ENCODE measurements at places on chromosomes 6 and 20.

DNA sequence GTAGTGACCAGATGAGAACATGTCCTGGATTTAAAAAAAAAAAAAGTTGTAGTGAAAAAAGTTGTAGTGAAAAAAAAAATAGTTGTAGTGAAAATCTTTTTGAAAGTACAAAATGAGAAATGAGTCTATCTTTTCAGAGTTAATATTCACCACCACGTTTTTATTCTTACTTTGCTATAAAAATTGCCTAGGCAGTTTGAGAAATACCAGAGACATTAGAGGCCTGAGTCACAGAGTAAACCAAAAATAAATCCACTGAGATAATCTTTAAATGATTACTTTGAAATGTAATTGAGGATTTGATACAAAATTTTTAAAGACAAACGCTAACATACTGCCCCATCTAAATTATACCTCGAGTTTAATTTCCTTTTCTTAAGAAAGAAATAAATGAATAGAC lies 101.2 kb upstream of the TIAM2 start:
- DNase-seq, result no peak

- no peak for DNase-seq
Observed at GRCh38 chr6:17851720-17852161, 135.7 kb downstream of the KIF13A start.

- no peak for DNase-seq
Observed at GRCh38 chr6:13624871-13625288, 9.7 kb downstream of the NOL7 start.

DNA sequence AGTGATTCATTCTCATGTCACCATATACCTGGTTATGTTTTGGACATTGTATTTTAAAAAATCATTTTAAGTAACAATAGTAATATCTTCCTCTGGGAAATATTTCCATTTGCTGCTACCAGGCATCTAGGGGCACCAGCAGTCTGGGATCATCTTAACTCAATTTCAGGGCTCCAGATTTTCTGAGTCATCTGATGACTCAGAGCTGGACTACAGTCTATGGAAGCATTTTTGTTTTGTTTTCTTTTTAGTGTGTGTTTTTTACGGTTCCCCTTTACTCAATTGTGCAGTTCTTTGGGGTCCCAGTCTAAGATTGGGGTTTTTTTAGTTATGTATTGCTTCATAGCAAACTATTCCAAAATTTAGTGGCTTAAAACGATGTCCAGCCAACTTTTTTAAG lies 5.7 kb upstream of the FKBP5 start:
- no peak for DNase-seq

GRCh38 chr6:65450451-65450850 lies 256.6 kb downstream of the EYS start:
- no peak for DNase-seq

- no peak for DNase-seq
Observed at GRCh38 chr20:37316116-37316774, 26.8 kb downstream of the MANBAL start.

Data from type B pancreatic cell (in vitro differentiated cells).